ENCODE measurements at places on chromosomes 5 and 9.
A peak's percentile ranks its signal among the peaks of the same experiment; 100 is the strongest.

GRCh38 chr5:52808316-52808901 lies 20.7 kb downstream of the ITGA1 start:
- no peak for DNase-seq

DNA sequence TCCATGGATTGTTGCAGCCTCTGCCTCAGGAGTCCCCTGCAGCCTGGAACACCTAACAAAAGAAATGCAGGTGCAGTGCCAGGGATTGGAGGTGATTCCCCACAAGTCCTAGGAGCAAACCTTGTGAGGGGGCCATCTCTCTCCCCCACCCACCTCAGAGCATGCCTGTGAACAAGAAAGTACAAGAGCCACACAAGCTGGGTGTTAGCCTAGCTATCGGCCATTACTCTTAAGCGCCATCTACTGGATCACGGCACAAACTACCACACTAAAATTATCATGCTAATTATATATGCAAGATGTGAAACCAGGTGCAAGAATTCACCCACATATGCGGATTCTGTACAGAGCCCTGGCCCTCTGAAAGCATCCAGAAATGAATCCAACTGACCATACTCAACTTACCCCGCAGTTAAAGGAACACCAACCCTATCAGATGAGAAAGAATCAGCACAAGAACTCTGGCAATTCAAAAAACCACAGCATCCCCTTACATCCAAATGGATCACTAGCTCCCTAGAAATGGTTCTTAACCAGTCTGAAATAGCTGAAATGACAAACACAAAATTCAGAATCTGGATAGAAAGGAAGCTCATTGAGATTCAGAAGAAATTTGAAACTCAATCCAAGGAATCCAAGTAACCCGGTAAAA lies 16.5 kb upstream of the PRSS3 start:
- peak; percentile 39 for DNase-seq

GRCh38 chr5:158200619-158201018 lies 341.7 kb upstream of the CLINT1 start:
- no peak for DNase-seq

- no peak for DNase-seq
These were observed 40.5 kb upstream of the LPCAT1 start for GRCh38 chr5:1564182-1564748.

GRCh38 chr5:176673651-176674583 lies 26.6 kb downstream of the TSPAN17 start:
- DNase-seq, result no peak

DNA sequence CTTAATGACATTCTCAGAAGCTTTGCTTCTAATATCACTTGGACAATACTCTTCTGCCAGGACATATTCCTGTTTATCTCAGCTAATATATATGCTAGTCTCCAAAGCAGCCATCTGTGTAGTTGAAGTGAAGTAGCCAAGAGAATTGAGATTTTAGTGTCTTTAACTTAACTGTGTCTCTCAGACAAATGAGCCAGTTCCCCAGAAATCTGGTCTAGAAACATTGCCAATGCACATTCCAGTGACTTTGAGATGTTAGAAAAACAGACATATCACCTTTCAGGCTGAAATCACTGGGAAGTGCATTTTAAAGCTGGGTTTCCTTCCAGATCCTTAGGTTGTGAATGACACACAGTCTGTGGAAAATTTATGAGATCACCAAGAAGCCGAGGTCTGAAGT lies 114.6 kb downstream of the MTX3 start:
- no peak for DNase-seq

GRCh38 chr5:135308245-135308644 lies 90.8 kb downstream of the MACROH2A1 start:
- DNase-seq, result no peak

DNA sequence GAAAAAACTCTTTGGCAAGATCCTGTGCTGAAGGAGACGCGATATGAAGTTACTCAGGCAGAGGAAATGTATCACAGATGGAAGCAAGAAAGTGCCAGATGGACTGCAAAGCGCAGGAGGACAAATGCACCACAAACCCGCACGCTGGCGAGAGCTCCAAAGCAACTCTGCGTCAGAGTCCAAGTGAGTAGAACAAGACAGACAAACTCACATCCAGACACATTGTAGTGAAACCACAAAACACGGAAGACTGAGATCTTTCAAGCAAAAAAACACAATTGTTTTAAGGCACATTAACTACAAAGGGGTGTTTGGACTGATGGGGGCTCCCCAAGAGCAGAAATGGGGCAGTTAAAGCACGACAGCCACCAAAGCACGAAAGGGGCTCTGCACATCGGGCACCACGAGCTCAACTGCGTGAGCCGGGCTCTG lies 39.2 kb upstream of the NKD2 start:
- DNase-seq, result no peak

DNA sequence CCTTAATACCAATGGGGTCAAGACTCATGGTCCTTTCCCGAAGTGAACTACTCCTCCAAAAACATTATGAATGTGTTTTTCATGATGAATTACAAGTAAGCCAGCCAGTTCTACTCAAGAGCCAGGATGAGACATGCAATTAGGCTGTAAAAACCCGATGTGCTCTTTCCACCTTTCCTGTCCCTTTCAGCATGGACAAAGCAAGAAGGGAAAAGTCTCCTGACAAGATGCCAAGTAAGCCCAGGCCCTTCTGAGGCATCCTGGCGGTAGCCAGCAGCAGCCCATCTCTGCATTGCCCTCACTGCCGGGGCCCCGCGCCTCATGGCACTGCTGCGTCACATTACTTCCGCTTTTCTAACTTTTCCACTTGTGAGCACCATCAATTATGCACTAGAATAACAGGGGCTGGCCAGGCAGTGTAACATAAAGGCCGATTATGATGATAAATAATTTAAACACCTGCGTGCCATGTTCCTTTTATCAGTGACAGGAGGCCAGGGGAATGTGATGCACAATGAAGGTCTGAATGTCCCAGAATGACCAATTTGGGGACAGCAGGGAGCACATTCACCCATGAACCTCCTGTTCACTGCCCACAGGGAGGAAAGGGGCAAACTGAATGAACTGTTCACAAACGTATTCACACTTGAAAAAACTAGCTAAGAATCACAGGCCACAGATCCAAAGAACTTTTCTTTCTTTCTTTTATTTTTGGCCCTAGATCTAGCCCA lies 37.4 kb downstream of the EFNA5 start:
- DNase-seq, result no peak

GRCh38 chr5:151047814-151048425 lies 27.5 kb downstream of the GPX3 start:
- peak; percentile 53 for DNase-seq

- DNase-seq, result no peak
These were observed 280.1 kb upstream of the PDE4D start for GRCh38 chr5:60173667-60174066.

GRCh38 chr9:111980398-111980797 lies 83.8 kb downstream of the UGCG start:
- DNase-seq, result no peak

GRCh38 chr9:2220036-2220435 lies 204.9 kb downstream of the SMARCA2 start:
- DNase-seq, result no peak

GRCh38 chr5:7391215-7391614 lies 4.7 kb upstream of the ADCY2 start:
- no peak for DNase-seq

GRCh38 chr9:90964101-90965020 lies 162.7 kb downstream of the SYK start:
- DNase-seq, result peak; percentile 18

DNA sequence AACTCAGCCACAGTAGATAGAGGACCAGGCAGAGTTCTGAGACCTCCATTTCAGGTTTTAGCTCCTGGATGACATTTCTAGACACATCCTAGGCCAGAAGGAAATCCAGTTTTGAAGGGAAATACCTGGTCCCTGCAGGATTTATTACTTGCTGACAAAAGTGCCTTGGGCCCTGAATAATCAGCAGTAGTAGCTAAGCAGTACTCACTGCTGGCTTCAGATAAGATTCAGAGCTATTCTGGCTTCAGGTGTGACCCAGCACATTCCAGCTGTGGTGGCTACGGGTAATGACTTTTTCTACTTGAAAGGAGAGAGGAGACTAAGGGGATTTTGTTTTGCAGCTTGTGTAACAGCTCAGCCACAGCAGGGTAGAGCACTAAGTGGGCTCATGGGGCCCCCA lies 34.0 kb downstream of the NDUFAF2 start:
- no peak for DNase-seq

Measured in GM12891 (cell line).